Activated B cell treated with CpG ODN at 0.5 μM for 24 hours (primary cell): ENCODE measurements at places on chromosomes 2 and 18.

DNA sequence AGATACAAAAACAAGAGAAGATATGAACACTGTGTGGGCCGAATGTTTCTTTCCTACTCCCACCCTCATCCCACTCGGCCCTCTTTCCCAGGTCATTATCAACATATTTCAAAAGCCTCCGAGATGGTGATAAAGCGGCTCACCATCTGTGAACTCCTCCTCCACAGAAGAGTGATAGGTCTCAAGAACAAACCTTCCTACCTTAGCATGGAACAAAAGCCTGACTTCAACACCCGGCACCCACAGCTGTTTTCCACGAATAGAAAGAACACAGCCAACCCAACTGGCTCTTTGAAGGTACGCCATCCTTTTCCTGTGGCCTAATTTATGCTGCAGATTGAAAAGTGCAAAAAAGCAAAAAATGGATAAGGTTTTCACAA lies 28.8 kb downstream of the BCL2 start:
- no peak for DNase-seq

DNA sequence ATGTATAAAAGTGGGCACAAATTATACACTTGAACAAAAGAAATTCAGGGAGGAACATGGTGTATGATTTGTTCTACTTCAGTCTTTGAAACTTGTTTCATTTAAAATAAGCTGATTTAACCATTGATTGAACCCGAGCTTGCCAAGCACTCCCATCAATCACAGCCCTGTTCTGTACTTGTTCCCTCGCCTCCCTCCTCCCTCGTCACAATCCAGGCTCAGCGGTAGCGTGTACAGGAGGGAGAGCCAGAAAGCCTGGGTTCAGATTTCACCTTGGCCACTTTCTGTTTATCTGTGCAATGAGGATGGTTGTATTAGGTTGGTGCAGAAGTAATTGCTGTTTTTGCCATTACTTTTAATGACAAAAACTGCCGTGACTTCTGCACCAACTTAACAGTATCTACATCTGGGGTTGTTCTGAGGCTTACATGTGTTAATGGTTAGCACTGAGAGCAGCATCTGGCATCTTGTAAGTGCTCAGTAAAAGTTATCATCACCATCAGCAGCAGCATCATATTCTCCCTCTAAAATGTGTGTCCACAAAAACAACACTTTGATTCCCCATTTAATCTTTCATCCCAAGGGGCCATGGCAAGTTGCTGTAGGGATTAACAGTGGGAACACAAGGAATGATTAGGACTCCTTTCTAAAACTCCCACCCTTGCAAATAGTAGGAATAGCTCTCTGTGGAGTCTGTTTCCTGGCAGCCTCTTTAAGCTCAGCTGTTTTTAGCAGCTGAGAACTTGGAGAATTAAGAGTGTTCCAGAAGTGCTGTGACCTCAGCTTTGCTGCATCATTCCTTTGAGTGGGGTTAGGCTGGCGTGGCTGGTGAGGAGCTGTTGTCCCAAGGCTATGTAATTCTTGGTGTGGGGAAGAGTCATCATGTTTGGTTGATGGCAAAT lies 4.7 kb downstream of the DPYSL5 start:
- no peak for DNase-seq

- DNase-seq = no peak
Measured at GRCh38 chr2:134636714-134637113, 82.1 kb downstream of the TMEM163 start.

DNA sequence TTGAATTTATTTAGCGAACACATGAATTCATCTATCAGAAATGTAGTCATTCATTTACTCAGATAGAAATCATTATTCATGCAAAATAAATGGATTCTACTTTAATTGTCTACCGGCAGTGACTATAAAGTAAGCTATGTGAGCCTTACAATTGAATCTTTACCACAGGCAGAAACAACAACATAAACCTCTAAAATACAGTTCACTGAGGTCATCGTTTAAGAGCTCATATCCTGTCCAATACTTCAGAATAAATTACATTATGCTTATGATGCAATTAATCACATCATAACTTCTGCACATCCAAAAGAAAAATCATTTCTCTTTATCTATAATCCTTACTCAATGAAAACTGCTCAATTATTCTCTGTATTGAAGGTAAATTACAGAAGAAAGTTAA lies 244.7 kb downstream of the HNMT start:
- no peak for DNase-seq

- DNase-seq = no peak
Measured at GRCh38 chr2:205636549-205637319, 45.6 kb upstream of the NRP2 start.

DNA sequence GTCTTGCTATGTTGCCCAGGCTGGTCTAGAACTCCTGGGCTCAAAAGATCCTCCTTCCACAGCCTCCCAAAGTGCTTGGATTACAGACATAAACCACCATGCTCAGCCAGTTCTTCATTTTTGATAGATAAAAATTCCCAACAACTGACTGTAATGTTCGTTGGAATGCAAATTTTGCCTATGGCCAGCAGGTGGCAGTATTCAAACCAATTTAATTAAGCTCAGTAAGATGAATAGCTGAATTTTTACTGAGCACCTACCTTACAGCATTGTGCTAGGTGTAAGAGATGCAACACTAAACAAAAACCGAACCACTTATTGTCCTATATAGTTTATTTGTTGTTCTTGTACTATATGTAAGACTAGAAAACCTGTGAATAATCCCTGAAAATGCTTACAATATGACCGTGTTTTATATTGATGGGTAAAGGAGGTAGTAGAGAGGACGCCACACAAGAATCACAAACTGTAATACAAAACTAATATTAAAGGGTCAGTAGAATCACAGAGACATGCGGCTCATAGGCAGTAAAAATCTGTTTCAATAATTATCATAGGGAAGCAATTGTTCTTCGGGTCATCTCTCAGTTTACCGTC lies 8.2 kb upstream of the TMEM182 start:
- DNase-seq = no peak

- DNase-seq = no peak
Measured at GRCh38 chr2:84882775-84883550, 2.1 kb upstream of the TRABD2A start.

DNA sequence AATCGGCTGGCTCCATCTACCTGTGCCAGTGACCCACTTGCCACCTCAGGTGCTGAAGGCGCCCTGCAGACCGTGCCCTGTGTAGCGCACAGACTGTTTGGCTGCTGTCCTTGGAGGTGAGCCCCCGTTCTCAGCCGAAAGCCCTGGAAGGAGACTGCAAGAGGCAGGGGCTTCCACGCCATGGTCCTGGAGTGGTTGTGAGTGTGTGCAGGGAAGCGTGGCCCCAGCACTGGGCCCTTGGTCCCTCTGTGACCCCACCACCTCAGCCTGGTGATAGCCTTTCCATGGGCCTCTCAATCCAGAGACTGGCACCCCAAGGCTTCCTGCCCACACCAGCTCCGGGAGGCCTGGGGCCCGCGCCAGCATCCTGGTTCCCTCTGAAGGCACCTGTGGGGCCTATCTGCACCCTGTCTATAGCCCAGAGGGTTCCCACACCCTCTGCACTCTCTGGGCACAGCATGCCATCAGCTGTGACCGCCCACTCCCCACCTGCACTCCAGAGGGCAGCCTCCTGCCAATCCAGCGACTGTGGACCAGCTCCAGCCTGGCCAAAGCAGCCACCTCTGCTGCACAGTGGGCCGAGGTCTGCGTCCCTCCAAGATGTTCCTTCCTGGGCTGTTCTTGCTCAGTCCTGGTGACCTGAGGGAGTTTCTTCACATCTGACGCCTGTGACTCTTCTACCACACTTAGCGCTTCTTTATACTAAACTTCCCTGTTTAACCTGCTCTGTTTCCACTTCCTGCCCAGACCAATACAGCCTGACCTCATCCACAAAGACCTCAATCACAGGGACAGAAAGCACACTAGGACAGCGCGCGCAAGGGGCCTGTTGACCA lies 109.5 kb downstream of the EIPR1 start:
- no peak for DNase-seq

DNA sequence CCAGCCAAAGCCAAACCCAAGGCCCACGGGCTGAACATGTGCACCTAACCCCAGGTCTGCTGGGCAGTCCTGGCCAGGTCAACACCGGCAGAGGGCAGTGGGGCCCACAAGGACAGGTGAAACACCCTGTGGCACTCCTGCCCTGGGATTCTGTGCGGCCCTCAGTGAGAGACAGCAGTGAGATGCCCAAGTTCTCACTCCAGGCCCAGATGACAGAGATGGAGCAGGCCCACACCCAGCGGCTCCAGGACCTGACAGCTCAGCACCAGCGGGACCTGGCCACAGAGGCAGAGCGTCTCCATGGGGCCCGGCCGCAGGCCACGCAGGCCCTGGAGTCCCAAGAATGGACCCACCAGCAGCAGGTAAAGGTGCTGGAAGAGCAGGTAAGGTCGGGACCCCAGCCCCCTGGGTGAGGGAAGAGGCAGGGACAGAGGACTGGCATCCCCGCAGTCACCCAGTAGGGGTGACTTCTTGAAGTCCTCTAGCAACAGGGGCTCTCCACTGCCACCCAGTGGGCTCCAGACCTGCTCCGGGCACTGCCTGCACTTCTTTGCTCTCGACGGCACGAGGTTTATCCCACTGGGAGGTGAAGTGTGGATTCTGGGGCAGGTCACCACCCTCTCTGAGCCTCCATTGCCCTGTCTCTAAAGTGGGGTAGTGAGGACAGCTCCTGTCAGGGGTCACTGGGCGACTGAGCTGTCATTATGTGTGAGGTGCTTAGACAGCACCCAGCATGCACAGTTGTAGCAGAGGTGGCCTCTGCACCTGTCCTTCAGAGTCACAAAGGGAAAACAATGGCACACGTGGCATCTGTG lies 8.8 kb upstream of the SNED1 start:
- DNase-seq = peak; percentile 15

- no peak for DNase-seq
Measured at GRCh38 chr2:119024568-119024967, 82.6 kb downstream of the MARCO start.

GRCh38 chr2:201911372-201911771 lies 105.0 kb downstream of the CDK15 start:
- no peak for DNase-seq

- DNase-seq = no peak
Measured at GRCh38 chr2:118974103-118974993, 32.4 kb downstream of the MARCO start.

GRCh38 chr18:6441200-6441599 lies 26.5 kb upstream of the L3MBTL4 start:
- DNase-seq = no peak

DNA sequence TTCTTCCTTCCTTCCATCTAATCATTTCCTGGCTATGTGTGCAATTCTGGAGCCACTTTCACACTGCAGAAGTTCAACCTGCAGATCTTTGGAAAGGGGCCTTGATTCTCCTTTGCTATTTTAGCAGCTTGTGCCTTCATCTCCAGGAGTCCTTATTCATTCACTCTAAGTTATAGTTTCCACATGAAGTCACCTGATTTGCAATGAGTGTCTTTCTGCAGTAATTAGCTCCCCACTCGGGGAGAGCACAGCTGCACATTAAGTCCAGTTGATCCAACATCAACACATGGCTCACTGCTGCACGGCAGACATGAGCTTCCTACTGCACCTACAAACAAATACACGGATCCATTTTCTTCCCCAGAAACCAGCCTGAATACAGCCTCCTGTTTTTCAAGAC lies 323.1 kb upstream of the TNP1 start:
- DNase-seq = no peak

DNA sequence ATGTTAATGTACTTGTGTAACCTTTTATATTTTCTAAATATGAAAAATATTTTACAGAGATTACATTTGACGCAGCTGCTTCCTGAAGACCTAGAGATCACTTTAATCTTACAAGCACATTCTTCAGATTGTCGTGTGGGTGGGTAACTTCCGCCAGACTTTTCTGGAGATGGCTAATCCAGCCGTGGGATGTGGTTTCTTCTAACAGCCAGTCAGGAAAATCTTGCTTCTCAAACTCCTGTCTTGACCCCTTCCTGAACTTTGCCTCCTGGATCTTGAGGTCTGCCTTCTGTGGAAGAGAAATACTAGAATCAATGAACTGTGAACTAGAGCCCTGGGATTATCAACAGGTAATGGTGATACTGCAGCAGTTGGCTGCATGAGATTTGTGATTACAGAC lies 401.6 kb upstream of the TNP1 start:
- no peak for DNase-seq

GRCh38 chr2:141001750-141002149 lies 1129.1 kb downstream of the LRP1B start:
- no peak for DNase-seq

GRCh38 chr18:11467611-11468010 lies 141.8 kb upstream of the SLC35G4 start:
- no peak for DNase-seq
